ENCODE measurements at places on chromosomes 4 and X. TPM values are rescaled to one million over a fixed set of nuclear protein-coding genes. Genes with fewer than 3 reads are reported as not detected.

PABPC1L2B gene
- total RNA-seq: not detected

PPP1R2C gene
- total RNA-seq: not detected

MAGEA8 gene
- total RNA-seq: not detected

GLRB gene
- total RNA-seq: 9.4 TPM

DCLK2 gene
- total RNA-seq: 59.4 TPM

PIR gene
- 61.1 TPM for total RNA-seq

SYTL5 gene
- total RNA-seq: 8.1 TPM

FAM9B gene
- not detected for total RNA-seq

NAA11 gene
- total RNA-seq: not detected

NKX3-2 gene
- total RNA-seq: 0.03 TPM

MAGED4B gene
- total RNA-seq: not detected

GSPT2 gene
- 7.3 TPM for total RNA-seq

ERAS gene
- total RNA-seq: not detected

TKTL2 gene
- total RNA-seq: not detected

HSFX4 gene
- total RNA-seq: not detected

RAI2 gene
- total RNA-seq: not detected

GRIA2 gene
- total RNA-seq: not detected

TFE3 gene
- 64.1 TPM for total RNA-seq

C4orf51 gene
- not detected for total RNA-seq

TREX2 gene
- 0.62 TPM for total RNA-seq

PNMA6A gene
- 3.5 TPM for total RNA-seq

MID2 gene
- total RNA-seq: 5.7 TPM

CRMP1 gene
- total RNA-seq: 51.5 TPM

NFKB1 gene
- total RNA-seq: 27.3 TPM

FRG2 gene
- total RNA-seq: not detected

GPR34 gene
- total RNA-seq: not detected

GPC4 gene
- 2.4 TPM for total RNA-seq

RASGEF1B gene
- total RNA-seq: not detected

NKRF gene
- 3.5 TPM for total RNA-seq

FAM200B gene
- total RNA-seq: 75.9 TPM

RASL11B gene
- total RNA-seq: not detected

HADH gene
- total RNA-seq: 10.8 TPM

Data from A172 (cell line).